Endothelial cell of umbilical vein (primary cell): ENCODE measurements at places on chromosomes 7 and 10.

DNA sequence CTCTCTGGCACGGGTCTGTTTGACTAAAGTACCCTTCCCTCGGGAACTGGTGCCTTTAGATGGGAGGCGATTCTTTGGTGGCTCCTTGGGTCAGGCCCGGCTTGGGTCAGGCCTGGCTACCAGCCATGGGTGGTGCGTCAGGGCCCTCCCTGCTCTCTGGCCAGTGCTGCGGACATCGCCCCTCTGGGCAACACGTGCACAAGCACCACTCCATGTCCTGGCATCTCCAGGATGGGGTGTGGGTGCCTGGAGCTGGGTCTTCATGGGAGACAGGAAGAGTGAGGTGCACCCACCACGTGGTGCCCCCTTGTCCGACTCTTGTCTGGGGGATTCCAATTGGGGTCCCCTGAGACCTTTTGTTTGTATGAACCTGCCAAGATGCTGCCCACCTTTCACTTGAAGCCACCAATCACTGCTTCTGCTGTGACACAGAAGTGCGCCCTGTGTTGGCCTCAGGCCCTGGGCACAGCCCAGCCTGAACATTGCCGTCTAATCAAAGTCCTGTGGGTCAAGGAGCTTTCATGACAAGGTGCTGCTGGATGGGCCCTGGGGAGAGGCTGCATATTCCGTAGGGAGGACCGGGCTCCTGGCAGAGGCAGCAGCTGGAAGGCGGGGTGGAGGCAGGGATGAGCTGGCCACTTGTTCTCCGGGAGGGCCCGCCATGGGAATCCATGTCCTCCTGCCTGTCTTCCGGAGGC is 11.1 kb upstream of the PWWP2B start:
- no peak for DNase-seq

GRCh38 chr7:14747701-14748100 is 154.8 kb downstream of the DGKB start:
- peak; percentile 79 for DNase-seq

- DNase-seq = no peak
These were observed 760.9 kb upstream of the IGFBP3 start for GRCh38 chr7:46681865-46682503.

DNA sequence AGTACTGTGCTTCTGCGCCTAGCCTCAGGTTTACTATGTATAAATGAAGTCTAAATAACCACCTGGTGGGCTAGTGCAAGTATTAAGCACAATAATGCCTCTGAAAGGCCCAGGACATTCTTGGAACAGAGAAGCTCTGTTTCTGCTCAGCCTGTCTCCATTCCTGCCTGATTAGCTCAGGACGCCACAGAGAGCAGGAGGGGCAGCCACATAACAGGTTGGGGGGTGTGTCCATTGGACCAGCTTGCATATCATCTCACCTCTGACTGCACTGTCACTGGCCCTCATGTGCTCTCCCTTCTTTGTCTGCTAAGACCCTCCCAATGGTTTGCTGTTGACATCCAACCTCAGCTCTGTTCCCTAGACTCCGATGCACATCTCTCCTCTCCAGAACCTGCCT is 52.8 kb upstream of the IKZF1 start:
- no peak for DNase-seq

DNA sequence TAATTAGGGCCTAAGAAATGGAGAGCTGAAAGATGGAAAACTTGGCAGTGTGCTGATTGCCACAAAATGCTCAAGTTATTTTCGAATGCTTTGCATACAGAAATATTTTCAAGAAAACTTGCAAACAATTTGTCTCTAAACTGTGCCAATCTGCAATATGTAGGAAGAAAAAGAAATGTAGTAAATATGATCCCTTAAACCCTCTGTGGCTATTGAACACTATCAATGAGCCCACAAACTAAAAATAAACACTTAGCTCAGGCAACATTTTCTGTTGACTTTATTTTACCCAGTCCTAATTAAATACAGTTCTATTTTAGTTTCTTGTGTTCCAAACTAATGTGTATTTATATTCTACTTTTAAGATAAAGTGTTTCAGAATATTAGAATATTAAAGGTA is 342.1 kb downstream of the SEMA3D start:
- no peak for DNase-seq

DNA sequence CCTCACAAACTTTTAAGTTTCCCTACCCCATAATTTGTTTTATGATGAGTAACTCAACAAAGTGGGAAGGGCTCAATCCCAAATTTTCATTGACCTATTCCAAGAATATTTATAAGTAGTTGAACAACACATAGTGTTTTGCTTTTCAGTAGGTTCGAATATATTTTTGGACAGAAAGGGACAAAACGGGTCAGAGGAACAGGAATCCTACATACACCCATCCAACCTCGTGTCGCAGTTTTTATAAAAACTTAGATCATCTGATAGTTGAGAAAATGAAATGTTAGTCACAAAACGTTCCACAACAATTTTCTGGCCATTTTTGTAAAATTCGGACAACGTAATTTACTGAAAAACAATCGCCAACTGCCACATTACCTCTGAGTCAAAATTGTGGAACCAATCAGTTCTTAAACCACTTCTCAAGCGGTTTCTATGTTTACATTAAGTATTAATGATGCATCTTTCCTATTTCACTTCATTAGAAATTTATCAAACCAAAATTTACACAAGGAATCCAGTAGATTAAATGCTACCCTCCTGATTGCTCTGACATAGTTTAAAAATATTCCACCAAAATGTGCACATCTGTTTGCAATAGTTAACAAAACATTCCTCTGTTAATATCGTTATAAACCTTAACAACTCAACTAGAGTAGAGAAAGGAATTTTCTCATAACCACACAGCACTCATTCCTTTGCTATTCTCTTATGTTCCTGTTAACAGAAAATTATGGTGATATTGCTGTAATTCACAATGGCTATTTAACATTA is 6.3 kb downstream of the WNT16 start:
- DNase-seq = no peak

DNA sequence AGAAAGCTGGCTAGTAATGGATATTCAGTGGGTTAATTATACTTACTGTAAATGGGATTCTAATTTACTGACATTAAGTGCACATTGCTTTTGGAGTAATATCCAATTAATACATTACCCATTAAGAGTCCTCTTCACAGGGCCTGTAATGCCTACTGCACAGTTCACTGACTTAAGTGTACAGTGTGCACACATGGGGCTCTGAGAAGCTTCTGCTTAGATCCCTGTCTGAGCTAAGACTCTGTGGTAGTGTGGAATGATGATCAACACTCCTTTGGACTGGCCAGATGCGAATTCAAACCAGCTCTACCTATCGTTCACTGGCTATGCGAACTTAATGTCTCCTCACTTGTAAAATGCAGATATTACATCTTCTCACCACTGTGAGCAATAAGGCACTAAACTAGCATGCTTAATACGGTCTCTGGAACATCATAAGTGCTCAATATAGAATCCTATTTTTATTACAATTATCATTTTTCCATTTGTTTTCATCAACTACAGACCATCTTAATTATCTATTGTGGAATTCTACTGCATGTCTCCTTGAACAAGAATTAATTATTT is 53.8 kb upstream of the SEC61G start:
- DNase-seq = no peak

DNA sequence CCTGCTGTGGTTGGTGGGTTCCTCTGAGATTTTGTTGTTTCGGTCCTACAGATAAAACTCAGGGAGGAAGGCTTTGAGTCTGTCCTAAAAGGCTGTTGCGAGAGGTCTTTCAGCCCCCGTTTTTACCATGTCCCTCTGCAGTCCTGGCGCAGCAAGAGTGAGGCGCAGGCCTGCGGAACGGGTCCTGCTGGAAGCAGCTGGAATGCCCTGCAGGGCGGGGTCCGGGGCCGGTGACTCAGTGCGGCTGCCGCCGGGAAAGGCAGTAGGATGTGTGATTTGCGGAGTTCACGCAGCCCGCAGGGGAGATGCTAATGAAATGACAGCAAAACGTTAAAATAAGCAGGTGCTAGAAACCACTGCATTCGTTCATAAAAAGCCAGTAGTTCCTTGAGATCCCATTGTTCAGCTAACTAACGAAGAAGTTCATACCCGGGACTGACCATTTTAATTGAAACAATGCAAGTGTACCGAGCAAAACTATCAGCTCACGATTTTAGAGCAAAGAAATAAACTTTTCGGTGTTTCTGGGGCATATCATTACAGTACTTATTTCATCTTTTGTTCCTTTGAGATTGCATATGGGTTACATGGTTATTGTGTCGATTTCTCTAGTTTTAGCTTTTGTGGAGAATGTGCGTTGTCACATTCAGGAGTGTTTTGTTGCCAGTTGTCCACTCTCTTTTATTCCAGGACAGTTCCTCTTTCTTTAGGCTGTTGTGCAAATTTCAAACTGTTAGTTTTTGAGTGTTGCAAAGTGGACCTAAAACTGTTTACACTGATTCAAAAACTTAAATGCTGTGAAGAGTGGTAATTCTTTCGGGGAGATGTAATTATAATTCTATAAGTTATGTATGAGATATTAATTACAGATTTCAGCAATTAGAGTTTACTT is 783 bp downstream of the ANLN start:
- peak; percentile 88 for DNase-seq

GRCh38 chr10:44392420-44392819 is 7.5 kb upstream of the CXCL12 start:
- no peak for DNase-seq

DNA sequence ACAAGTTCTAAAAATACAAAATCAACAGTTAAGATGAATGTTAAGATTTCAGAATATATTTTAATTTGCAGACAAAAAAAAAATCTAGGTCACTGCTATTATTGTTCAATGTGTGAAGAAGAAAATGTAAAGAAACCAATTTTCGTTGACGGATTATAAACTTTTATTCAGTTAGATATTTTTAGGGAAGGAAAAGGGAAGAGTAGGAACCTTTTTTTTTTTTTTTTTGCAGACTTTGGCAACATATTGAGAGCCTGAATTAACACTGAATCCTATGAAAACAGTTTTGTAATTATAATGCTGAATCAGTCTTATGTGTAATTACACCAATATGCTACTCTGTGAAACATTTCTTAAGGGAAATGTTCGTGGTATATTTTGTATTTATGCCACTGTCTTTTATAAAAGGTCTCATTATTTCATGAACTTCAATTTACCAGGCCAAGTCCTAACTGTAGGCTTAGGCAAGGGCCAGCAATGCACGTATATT is 106.3 kb downstream of the ST8SIA6 start:
- DNase-seq = no peak

DNA sequence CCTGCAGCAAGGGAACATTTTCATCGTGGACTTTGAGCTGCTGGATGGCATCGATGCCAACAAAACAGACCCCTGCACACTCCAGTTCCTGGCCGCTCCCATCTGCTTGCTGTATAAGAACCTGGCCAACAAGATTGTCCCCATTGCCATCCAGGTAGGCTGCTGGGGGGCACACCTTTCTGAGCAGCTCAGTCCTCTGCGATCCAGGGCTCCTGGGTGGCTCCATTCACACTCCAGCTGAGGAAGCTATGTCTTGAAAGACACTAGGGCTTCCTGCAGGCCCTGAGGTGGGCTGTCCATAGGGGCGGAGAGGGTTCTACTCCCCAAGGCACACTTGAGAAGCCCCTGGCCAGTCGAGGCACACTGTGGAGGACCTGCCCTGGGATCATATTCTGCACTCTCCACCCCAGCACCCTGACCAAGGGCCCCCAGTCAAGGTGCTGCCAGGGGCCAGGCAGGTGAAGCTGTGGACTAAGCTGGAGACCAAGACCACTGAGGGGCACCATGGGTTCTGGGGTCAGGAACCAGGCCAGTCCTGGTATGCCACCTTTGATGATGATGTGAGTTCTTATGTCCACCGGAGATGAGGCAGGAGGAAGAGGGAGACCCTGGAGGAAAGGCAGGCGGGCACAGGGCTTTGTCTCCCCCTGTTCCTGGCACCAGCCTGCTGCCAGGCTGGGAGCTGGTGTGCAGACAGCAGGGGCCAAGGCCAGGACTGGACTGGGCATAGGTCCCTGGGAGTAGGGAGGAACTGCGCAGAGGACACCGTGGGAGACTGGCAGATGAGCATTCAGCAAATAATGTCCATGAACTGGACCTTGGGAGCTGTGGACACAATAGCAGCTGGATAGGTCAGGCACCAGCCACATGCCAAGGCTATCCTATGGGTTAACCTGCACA is 54.8 kb downstream of the ALOX5 start:
- no peak for DNase-seq

DNA sequence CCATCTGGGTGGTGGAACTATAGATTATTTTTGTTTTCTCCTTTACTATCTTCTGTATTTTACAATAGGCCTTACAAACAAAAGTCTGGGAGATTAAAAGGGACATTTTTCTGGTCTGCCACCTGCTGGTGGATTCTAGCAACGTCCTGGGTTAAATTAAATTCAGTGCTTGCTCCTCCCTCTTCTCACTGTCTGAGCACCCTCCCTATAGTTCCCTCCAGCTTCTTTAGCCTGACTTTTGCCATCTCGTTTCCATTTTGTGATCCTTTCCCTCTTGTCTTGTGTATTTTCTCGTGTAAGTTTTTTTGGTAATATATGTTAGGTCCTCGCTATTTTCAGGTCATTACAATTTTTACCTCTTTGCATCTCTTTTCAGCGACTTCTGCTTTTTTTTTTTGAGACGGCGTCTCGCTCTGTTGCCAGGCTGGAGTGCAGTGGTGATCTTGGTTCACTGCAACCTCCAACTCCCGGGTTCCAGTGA is 16.1 kb downstream of the ANKRD16 start:
- DNase-seq = peak; percentile 85

DNA sequence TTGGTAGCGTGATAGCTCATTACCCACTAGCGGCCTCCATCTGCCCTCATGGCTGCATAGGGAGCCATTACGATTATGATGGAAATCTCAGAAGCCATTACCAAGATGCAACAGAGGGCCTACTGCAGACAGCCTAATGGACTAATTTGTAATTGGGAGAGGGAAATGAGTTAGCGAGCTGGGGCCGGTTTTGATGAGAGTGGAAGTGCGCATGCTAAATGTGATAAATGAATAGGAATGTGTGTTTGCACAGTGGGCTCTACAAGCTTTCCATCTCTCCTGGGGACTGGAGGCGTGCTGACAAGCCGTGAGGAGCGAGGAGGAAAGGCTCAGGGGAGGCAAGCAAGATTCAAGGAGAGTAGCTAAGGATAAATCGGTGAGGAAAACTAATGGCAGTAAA is 644.5 kb upstream of the GALNT17 start:
- no peak for DNase-seq

- no peak for DNase-seq
These were observed 139.5 kb downstream of the PFKFB3 start for GRCh38 chr10:6342096-6342685.

DNA sequence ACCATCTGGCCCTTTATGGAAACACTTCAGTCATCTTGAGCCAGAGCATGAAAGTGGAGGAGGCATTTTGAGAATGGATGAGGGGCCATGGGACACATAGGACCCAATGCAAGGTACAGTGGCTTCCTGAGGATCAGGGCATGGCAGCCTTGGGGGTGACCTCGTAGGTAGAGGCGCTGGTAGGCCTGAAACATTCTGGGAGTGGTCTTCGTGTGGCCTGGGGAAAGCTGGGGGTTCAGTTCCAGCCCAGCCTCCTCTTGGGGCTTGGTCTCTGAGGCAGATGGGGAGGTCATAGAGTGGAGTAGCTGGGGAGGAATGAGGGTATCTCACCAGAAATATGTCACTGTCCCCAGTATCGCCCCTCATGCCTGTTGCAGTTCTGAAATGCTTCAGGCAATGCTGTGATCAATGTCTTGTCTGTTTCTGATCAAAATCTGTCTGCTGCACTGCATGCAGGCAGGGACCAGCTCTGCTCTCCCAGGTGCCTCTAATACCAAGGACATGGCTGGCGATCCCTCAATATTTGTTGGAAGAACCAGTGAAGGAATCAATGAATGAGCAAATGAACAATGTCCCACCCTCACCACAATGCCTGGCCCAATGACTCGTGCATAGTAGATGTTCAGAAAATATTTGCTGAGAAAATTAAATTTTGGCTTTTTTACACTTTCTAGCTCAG is 90.9 kb downstream of the CHST15 start:
- DNase-seq = no peak
